Activated naive CD8-positive, alpha-beta T cell treated with anti-CD3 and anti-CD28 coated beads, Interleukin-2, amount 10 ng/mL, durations not matched to agents 7 days and 5 days (primary cell): ENCODE measurements at places on chromosomes 2 and 18.

DNA sequence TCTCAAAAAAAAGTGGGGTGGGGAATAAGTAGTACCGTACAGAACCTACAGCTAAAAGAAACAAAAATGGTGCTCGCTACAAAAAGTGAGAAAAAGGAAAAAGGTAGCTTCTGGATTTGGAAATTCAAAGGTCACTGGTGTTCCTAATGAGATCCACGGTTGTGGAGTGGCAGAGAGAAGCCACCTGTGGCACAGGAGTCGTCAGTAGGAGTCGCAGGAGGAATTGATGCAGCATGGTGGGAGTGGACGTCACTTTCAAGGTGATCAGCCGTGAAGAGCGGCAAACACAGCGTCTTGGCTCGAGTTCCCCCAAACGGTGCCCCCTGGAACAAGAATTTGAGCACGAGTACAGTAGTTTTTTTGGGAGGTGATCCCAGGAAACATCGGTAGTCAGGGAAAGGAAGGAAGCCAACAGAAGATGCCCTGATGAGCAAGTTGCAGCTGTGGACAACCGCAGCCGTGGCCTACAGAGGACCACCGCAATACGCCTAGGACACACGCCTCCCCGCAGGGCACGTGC is 1.4 kb upstream of the TTL start:
- DNase-seq: no peak

DNA sequence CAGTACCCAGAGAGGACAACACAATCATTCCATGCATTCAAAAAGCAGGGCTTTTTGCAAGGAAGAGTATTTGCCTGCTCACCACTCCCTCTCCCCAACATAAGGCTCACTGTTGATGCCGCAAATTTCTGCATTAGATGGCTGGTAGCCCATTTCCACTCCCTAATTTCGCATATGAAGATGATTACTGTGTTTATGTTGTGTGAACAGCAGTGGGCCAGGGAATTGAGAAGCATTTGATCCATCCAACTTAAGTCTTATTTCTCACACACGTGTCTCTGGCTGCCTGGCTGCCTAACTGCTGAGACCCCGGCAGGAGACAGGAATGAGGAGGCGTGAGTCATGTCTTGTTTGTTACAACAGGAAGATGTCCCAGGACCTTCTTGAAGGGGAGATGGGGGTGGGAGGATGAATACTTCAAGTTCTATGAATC is 294.1 kb downstream of the ALK start:
- no peak for DNase-seq

GRCh38 chr2:176479961-176480360 is 210.7 kb downstream of the MTX2 start:
- no peak for DNase-seq

GRCh38 chr18:2087877-2088673 is 483.2 kb downstream of the METTL4 start:
- no peak for DNase-seq

GRCh38 chr2:233140077-233140585 is 80.0 kb downstream of the INPP5D start:
- no peak for DNase-seq
